NCI-H446 (cell line): ENCODE measurements at places on chromosomes 1 and 21.
A peak's percentile ranks its signal among the peaks of the same experiment; 100 is the strongest.

- no peak for DNase-seq
Measured at GRCh38 chr1:221162939-221163338, 283.7 kb downstream of the HLX start.

DNA sequence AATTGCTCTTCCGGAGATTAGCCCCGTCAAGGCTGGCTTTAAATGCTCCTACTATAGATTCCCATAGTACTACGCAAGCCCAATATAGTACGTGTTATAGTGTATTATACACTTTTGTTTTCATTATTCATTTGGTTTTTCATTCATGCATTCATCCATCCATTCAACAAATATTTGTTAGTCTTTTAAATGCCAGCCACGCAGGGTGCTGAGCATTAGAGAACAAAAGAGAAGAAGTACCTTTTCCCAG lies 513 bp upstream of the RAB3GAP2 start:
- no peak for DNase-seq

GRCh38 chr1:89733748-89734147 lies 87.1 kb upstream of the LRRC8D start:
- no peak for DNase-seq

DNA sequence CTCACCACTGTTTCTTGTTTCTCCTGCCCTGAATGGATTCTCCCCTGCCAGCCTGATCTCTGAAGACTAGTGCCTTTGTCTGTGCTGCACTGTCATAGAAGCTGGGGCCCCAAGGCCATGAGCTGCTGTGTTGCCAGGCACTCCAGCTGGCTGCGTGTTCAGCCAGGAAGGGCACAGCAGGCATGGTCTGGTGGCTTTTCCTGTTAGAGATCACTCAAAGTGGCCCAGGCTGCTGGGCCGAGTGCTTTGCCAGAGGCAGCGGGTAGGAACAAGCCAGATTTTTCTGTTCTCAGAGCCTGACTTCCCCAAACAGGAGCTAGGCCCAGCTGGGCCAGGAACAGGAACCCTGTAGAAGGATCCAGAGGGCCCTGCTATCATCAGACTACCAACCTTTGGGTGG lies 5.2 kb downstream of the ADPRS start:
- peak; percentile 30 for DNase-seq

DNA sequence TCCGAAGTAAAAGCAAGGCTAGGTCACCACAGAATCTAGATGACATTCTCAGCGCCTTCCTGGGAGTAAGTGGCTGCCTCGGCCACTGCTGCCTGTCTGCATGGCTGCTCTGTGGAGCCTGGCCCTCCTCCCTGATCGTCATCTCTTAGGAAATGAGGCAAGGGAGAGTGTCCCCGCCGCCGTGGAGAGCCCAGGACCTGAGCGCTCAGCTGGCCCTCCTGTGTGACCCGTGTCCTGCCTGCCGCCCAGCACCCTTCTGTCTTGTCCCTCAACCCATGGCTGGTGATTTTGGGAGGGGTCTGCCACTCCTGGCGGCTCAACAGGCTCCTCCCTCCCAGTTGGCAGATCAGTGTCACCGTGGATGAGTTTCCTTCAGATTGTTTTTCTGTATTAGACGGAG lies 156.4 kb upstream of the COL6A1 start:
- no peak for DNase-seq

DNA sequence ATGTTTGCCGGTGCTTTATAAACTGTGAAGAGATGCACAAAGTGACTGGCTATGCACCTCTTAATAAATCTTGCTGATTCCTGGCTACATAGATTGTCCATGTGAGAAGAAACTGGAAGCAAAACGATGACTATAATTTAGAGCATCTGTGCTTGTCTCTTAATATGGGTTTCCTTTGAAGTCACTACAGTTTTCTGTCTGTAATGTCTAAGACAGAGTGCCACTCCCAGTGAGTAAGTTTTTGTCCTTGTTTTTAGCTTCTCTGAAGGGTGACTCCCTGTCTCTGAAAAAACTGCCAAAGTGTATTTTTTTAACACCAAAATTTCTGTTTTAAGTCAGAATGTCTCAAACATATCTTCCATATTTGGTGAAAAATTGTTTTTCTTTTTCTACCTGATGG lies 175.1 kb downstream of the FASLG start:
- no peak for DNase-seq

DNA sequence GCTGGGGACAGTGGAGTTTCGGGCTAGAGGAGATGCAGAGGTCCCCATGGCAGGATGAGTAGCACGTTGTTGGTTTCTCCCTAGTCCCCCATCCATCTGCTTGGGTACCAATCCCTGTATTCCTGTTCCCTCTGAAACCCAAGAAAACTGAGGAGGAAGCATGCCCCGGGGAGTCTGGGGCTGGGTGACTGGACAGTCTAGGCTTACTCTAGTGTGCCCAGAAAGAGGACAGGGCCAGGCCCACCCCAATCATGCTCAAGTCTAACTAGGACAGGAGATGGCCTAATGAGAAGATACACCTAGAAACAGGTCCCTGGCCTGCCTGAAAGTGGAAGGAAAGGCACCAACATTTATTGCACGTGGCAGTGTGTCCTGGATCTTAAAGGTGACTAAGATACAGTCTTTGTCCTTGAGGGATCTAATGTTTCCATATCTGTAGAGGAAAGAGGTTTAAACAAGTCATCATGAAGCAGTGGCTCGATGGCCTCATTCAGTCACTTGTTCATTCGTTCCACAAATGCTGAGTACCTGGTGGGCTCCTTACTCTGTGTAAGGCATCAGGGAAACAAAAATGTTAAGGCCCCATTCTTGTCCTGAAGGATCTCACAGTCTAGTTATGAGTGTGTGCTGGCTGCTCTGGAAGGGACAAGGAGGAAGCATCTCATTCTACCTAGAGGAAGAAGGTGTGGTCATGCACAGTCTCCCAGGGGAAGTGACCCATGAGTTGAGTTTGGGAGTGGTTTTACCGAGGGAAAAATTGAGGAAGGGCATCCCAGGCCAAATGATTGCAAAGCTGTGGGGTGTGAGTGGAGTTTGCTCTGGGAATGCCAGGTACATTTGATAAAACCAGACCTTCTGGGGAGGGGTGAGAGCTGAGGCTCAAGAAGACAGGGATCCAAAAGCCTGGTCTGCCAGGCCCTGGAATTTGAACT lies 10.0 kb downstream of the CDK18 start:
- no peak for DNase-seq

DNA sequence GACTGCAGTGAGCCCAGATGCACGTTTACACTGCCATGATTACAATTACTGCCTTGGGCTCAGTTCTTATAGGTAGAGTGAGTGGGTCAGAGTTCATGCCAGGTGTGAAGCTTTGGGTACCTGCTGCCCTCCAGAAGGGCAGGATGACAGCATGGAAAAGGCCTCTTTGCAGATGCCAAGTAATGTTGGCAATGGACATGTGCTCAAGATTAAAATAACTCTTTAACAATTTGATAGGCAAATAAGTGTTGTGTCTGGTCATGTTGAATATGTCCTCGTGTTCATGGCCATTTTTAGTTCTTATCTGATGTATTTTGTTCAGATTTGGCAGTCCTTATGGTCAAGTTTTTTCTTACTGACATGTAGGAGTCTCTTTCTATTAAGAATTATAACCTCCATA lies 34.8 kb downstream of the S100B start:
- DNase-seq, result no peak

DNA sequence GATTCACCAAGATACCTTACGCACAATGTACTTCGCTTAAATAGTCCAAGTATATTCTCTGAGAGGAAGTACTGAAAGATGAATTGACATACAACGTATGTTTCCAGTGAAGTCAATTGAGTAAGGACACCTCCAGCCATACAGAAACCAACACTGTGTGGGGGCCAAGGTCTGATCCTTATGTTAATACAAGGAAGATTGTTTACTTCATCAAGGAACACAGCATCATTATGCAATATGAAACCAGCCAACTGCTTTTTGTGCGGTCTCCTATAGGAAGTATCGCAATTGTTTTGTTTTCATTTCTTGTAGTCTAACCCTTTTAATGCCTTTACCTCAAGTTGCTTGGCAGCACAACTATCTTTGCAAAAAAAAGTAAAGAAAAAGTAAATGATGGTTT lies 28.2 kb upstream of the TEKT2 start:
- DNase-seq, result no peak

- DNase-seq, result no peak
Measured at GRCh38 chr1:192941722-192942411, 117.3 kb downstream of the UCHL5 start.

GRCh38 chr1:34057347-34058130 lies 107.5 kb downstream of the CSMD2 start:
- DNase-seq, result no peak

- no peak for DNase-seq
Measured at GRCh38 chr1:37097731-37098130, 63.4 kb upstream of the GRIK3 start.

DNA sequence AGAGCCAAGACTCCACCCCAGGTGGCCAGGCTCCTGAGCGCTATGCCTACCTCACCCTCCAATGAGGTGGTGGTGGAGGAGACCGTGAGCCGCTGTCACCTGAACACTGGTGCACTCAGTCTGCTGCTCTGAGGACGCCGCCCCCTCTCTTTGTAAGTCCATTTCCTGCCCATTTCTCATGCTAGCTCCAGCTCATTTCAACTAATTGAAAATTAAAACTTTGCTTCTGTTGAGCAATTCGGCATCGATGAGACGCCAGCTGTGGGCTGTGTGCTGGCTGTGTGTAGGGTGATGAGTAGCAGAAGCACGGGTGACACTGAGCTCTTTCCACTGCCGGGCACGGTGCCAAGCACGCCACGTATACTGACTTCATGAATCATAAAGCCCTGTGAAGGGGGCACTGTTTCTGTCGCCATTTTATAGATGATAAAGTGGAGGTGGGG lies 11.2 kb downstream of the TNFRSF1B start:
- no peak for DNase-seq

DNA sequence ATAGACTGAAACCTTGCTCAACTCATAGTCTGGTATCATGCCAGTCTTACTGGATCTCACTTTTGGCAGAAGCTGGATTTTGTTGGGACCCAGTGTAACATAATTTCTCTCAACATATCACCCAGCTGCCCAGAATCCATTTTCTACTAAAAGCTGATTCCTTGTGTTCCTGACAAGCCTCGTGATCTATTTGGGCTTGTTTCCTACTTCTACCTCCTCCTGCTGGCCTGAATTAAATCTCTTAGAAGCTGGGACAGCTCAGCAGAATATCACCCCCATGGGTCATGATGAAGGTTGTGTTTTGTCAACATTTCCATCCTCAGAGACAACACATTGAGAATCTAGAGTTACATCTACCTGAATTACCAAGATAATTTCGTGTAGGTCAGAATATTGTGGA lies 7.7 kb downstream of the GOLT1A start:
- no peak for DNase-seq

GRCh38 chr1:229208481-229208880 lies 62.4 kb upstream of the RAB4A start:
- no peak for DNase-seq

DNA sequence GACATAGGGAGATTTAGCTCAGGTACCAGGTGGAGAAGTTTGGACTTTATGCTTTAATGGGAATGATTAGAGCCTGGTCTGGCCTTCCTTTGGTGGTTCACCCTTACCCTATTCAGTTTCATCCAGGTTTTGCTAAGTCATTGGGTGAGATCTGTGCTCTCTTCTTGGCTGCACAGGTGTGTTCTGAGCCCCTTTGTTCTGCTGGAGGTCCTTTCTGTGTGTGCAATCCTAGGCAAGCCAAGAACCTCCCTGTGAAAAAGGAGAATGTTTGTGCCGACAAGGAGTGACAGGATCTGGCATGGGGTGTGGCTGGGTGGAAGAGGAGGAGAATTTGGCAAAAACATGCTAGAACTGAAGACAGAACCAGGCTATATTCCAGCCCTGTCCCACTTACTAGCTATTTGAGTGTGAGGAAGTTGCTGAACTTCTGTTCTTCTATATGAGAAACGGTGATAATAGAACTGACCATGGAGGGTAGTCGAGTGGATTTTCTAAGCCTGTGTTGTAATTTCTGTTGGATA lies 4.6 kb downstream of the GSTM5 start:
- no peak for DNase-seq

GRCh38 chr1:16217061-16217785 lies 4.8 kb upstream of the ARHGEF19 start:
- DNase-seq, result peak; percentile 36

DNA sequence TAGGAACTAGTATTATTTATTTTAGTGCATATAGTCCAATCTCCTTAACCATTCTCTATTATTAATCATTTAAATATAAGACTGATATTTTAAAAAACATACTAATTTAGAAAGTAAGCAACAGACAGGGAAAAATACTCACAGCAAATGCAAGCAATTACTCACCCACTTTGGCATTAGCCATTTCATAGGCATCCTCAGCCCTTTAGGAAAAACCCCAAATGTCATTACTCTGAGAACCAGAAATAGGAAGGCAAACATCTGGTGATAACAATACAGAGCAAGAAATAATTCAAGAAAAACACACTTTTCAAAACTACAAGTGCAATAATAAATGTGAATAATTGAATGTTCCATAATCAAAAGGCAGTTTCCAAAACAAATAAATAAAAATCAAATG lies 545.1 kb downstream of the PLPP3 start:
- DNase-seq, result no peak

DNA sequence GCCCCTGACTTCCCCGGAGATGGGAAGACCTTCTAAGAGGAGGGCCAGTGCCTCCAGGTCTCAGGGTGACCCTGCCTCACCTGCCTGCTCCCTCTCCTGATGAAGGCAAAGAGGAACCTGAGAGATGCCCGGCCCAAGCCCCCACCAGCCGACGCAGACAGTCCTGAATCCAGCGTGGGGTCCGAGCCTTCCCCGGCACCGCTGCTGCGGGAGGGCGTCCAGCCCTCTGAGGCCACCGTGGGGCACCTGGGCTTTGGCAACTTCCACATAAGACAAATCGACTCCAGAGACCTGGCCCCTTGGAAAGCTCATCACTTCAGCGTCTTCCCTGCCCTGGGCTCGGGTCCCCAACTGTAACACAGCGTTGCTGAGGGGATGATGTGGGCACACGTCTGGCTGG lies 122.2 kb downstream of the CASZ1 start:
- DNase-seq, result no peak

DNA sequence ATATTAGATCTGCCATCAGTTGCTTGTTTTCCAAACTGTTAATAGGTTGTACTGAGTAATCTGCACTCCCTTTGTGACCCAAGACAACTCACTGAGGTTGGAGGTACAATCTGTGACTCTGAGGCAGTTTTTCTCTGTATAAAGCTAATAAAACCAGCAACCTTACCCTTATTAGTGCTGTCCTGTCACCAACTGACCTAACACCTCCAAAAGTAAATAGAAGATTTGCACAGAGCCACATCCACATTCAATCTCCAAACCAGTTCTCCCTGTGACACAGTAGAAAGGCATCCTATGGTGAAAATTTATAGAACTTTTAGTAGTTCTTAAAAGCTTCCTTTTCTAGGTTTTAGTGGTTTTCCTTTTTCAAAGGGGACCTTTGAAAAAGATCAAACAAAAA lies 140.4 kb upstream of the ADGRL2 start:
- no peak for DNase-seq

- DNase-seq, result peak; percentile 68
Measured at GRCh38 chr1:77538956-77539518, 143.4 kb downstream of the ZZZ3 start.

- no peak for DNase-seq
Measured at GRCh38 chr1:224851848-224852261, 77.6 kb upstream of the DNAH14 start.

- no peak for DNase-seq
Measured at GRCh38 chr1:3543076-3544039, 68.0 kb downstream of the MEGF6 start.

GRCh38 chr1:156347331-156347730 lies 9.0 kb downstream of the TSACC start:
- no peak for DNase-seq

GRCh38 chr1:103191327-103191726 lies 83.0 kb upstream of the COL11A1 start:
- no peak for DNase-seq
